ENCODE measurements at places on chromosomes 3 and 15.

DNA sequence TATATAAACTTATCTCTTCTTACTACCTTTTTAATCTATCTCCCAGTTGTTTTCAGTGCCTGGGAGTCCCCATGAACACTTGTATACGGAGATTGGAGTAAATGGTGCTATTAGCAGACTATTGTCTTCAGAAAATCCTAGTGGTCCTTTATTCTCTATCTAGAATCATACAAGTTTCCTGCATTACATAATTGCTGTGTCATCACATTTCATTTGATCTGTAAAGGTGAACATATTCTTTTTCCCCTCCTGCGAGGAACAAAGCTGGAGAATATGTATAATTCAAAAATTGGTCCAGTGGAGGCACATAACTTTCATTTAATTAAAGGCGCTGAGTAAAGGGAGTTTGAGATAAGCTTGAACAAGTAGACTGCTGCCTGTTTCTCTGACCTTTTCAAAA is 324.8 kb downstream of the FEZF2 start:
- no peak for DNase-seq

GRCh38 chr3:116914004-116914403 is 204.4 kb downstream of the TUSC7 start:
- DNase-seq, result no peak

DNA sequence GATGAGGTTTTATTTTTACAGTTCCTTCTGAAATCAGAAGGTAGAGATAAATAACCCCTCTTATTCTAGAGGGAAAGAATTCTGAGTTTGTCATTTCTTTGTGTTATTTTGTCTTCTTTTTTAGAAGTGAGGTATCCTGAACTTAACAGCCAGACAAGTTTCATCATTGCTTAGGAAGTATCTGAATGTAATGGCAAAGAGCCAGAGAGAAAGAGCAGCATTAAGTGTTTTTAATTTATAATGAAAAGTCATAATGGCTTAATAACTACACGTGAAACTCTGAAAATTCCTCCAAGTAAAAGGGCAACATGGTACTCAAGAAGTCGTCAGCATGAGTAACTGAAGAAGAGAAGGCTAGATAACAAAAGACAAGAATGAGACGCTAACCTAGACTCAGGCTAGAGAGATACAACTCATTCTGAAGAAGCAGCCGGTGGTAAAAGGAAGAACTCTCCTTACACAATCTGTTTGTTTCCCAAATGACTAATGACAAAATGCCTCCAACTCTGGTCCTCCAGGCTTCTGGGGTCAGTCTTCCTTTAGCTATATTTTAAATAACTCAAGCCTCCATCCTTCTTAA is 116.2 kb upstream of the NECTIN3 start:
- DNase-seq, result no peak

DNA sequence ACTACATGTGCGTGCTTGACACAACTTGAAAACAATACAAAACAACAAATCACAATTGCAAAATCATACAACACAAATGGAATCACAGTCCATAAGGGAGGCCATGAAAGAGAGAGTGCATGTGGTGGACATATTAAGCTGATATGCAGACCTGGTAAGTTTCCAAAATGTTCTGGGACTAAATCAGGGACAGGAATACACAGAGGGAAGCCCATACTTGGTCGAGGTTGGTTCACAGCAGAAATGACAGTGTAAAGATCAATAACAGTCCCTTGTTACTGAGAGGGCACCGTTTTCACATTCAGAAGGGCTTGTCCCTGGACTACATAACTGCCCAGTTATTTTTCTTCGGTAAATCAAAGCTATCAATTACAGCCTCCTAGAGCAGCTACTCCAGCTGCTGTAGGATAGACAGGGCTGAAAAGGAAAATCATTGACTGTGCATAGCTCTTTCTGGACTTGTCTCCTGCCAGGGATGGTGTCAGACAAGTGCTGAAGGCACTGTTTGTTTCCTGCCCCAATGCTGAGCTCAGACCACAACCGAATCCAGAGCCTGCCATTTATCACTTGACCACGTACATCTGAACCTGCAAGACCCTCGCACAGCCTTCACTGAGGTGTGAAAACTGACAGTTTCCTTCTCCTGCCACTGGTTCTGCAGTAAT is 79.5 kb upstream of the KCNMB2 start:
- no peak for DNase-seq

- peak; percentile 21 for DNase-seq
Observed at GRCh38 chr3:186526256-186526606, 17.9 kb downstream of the CRYGS start.

DNA sequence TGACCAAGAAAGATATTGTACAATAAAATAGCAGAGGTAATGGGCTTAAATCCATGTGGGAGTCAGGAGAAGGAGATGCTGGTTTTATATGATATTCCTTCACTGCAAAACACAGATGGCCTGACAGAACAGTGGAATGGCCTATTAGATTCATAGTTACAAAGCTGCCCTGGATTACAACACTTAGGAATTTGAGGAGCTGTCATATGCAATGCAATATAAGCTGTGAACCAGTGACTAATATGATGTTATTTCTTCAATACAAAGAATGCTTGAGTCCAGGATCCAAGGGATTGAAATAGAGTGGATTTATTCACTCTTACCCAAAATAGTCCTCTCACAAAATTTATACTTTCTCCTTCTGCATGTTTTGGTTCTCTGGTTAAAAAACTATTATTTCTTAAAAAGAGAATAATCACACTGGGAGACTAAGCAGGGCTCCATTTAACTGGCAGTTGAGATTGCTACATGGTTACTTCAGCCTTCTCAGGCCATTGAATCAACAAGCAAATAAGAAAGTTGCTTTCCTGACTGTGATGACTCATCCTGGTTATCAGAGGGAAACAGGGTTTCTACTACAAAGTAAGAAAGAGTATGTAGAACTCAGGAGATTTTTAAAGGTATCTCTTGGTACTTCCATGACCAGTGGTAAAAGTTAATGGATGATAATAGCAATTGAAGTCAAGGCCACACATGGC is 79.8 kb upstream of the ZPLD1 start:
- DNase-seq, result no peak

- no peak for DNase-seq
Observed at GRCh38 chr3:53023072-53023823, 22.6 kb downstream of the SFMBT1 start.

DNA sequence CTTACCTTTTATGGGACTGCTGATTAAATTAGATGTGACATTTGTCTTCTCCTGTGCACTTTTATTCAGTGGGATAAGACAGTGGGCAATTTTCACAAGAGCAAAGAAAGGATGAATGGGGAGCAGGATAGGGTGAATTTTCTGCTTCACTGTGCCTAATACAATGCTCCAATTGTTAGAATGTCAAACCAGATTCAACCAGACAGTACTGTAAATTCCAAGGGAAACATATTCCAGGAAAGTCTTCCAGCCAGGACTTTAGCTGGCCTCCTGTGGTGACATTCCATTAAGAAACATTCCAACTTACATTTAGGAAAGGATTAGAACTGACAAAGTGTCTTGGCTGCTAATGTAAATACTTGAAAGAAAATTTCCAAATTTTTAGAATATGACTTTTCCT is 100.1 kb upstream of the PROK2 start:
- no peak for DNase-seq

GRCh38 chr15:57495554-57496165 is 96.0 kb upstream of the MYZAP start:
- DNase-seq, result no peak

- no peak for DNase-seq
Observed at GRCh38 chr3:152586974-152587373, 248.0 kb upstream of the P2RY1 start.

All from bone marrow (tissue), 2 donors.